ENCODE measurements at places on chromosomes 7 and 10.

DNA sequence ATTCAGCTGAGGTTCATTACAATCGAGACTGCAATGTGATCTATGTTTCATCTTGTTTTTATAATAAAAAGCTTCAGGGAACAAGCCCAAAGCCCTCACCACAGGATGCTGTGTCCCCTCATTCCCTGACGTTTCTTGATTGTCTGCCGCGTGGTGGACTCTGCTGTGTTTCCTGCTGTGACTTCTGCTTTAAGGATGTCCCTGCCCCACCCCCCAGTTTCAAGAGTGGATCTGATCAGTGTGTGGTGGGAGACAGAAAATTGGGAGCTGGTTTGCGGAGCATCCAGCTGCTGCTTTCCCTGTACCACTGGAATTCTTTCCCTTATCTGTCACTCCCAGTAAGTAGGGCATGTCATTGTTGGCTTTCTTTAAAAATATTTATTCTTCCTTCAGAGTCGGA is 86.2 kb downstream of the CREM start:
- no peak for DNase-seq

GRCh38 chr7:50292763-50293162 is 11.8 kb upstream of the IKZF1 start:
- DNase-seq, result no peak

- DNase-seq, result no peak
Observed at GRCh38 chr10:29851241-29851640, 208.1 kb downstream of the JCAD start.

DNA sequence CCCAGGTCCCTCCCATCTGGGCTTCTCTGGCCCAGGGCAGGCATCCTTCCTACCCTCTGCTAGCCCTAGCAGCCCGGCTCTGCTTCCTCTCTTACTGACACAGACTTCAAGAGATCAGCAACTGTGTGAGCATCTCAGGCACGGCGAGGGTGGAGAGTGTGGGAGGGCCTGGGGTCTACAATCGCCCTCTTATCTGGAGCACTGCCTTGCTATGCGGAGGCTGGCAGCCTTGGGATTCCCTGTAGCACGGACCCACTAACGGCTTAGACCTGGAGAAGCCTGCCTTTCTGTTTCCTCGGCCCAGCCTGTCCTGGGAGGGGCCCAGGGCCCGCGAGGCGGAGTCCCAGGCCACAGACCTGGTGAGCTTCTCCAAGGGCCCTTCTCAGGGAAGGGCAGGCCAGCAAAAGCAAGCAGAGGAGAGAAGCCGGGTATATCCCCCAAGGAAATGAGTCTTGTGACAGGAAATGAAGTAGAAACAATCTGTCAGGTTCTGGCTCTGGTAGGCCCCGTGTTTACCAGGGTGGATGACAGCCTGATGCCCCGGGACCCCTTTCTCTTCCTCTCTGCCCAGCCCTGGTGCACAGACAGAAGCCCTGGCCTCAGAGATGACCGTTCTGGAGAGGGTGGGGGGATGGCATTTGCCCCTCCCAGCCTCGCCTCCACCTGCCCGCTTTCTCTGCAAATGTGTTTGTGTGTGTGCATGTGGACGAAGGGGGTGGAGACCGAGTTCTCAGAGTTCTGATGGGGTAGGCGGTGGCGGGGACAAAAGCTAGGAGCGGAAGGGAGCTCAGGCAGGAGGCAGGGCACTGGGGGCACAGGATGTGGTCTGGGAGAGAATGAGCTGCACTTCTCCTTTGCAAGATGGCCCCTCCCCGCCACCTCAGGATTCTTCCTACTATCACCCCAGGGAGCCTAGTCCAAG is 2.5 kb downstream of the LRCH4 start:
- DNase-seq, result no peak

DNA sequence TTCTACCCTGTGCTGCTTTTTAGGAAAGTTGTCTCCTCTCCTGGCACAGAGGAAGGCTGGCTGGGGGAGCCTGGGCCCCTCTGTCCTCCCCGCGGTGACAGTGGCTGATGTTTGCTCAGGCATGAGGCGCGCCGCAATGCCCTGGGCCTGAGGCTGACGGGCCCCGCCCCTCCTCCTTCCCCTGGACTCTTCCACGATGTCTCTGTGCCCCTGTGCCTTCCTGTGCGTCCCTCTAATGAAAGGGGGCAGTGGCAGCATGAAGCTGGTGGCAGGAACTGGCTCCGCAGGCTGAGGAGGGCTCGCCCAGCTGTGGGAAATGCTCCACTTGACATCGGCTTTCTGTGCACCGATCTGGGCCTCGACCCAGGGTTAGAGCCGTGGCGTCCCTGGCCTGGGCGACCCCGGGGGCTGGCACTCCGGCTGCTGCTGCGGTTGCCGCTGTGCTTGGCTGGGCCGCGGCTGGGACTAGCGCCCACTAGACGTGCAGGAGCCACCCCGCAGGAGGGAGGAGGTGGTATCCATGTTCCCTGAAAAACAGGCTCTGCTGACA is 67.9 kb downstream of the ZNF680 start:
- no peak for DNase-seq

GRCh38 chr10:44862006-44862751 is 49.0 kb upstream of the TMEM72 start:
- DNase-seq, result no peak

DNA sequence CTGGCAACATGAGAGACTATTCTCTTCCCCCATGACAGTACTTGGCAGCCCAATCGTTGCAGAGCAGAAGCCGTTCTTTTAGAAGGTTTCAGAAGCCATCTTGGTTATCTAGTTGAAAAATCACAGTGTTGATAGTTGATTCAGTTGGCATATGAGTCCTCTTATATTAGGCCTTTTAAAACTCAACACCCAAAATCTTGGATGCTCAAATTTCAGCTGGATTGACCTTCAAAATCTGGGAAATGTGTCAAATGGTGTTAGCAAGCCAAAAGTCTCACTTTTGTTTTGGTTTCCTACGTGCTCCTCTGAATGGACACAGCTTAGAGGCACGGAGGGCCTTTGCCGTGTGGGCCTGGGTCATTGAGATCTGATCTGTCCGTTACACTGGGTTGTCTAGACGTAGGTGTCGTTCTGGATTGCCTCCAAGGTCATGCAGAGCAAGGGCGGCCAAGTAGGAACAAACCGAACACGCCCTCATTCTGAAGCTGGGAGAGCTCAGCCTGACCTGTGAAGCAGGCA is 59.3 kb upstream of the BMPER start:
- DNase-seq, result peak; percentile 54

GRCh38 chr10:22712956-22713852 is 1.2 kb downstream of the PIP4K2A start:
- DNase-seq, result peak; percentile 27

DNA sequence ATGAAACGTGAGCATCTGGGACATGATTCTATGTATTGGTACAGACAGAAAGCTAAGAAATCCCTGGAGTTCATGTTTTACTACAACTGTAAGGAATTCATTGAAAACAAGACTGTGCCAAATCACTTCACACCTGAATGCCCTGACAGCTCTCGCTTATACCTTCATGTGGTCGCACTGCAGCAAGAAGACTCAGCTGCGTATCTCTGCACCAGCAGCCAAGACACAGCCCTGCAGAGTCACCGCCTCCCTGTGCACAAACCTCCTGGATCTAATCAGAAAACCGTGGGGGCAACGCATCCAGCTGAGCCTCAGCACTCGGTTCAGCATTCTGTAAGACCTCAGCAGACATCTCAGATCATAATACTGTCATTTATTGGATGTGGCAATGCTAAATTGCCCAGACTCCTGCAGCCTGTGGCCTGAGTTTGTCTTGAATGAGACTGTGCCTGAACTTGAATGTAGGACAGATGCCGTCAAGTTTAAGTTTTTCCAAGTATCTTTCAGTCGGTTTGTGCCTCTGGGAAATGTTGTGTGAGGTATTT is 41.5 kb upstream of the PRSS58 start:
- DNase-seq, result no peak

DNA sequence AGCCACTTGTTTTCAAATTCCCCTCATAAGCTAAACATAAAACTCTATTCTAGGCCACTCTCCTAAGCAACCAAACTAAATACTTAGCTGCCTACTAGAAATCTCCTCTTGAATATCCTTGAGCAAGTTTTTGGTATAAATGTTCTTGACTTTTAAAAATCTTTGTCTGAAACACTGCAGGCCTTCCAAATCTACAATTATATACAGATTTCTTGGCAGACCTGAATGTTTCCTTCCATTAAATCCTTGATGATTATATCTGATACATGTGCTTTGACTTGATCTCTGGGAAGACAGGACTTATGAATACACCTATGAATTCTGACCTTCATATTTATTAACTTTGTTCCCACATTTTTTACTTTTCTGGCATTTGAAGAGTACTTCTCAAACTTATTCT is 314.5 kb downstream of the CACNA2D1 start:
- DNase-seq, result no peak

DNA sequence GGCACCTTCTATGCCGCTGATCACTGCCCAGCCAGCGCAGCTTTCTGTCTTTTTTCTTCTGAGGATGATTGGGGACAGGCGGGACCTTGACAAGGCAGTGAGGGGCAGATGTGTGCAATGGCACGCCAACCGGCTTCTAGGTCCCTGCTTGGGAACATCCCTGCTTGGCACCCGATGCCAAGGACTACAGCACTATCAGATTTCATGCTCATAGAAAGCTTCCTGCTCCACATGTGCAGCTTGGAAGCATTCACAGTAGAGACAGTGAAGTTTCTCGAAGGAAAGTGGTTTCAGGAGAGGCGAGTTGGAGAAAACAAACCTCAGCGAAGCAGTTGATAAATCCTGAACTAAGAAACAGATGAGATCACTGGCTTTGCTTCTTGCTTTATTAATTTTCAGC is 267.5 kb upstream of the HABP2 start:
- peak; percentile 47 for DNase-seq

DNA sequence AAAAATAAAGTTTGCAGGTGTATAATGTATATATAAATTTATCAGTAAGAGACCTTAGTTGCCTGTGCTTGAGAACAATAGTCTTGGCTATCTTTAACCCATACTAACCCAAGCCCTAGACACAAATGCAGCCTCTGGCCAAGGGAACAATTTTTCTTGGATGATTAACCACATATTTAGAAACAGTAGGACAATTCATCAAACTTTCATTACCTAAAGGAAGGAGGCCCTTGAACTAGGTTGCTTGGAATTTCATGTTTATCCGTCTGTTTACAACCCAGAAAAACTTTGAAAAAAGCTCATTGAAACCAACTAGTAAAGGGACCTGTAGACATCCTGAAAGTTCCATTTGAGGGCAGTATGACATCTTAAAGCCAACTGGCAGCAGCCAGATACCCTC is 8.9 kb upstream of the ERLIN1 start:
- DNase-seq, result no peak

- no peak for DNase-seq
Observed at GRCh38 chr7:150665089-150665748, 20.3 kb upstream of the GIMAP2 start.

Data from AG10803 (cell line).